ENCODE measurements at places on chromosomes 5 and 9.

GRCh38 chr9:91162784-91163443, 198.8 kb downstream of the AUH start:
- no peak for DNase-seq

DNA sequence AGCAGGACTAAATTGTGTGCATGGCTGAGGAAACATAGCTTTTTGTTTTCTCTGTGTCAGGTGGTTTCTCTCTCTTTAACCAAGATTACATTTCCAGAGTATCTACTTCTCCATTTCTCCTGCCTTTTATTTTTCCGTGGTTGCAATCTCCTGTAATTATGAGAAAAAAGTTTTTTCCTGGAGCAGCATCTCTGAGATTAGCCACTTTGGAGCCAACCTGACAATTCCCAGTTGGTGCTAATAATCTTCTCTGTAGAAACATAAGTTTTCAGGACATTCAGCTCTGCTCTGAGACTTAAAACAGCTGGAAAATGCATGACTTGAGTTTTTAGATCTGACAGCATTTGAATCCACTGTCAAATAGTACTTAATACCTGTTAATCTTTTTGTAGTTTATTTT, 67.1 kb upstream of the GAS1 start:
- no peak for DNase-seq

DNA sequence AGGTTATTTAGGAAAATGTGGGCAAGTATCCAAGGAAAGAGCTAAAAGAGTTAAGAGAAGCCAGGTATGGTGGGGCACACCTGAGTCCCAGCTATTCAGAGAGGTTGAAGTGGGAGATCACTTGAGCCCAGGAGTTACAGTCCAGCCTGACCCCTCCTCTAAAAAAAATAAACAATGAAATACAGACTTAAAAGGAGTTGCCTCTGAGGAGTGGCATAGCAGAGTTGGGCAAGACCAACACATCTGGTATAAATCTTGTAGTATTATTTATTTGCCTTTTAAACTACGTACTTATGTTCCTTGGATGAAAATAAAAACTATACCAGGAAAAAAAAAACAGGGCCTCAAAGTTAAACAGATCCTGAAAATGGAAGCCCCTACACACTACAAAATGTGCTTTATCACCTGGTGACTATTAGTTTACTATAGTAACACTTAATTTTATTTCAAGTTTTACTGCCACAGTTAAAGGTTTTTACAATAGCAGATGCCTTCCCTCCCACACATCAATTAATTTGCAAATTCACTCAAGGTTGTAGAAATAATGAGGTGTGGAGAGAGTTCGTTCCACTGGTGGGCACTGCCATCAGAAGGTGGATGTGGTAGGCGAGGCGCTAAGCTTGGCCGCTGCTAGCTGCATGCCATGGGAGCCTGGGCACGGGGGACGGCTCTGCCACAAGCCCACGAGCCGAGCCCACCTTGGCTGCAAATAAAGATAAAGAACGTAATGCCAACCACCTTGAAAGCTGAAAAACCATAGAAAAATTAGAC, 48.0 kb downstream of the MED27 start:
- no peak for DNase-seq

DNA sequence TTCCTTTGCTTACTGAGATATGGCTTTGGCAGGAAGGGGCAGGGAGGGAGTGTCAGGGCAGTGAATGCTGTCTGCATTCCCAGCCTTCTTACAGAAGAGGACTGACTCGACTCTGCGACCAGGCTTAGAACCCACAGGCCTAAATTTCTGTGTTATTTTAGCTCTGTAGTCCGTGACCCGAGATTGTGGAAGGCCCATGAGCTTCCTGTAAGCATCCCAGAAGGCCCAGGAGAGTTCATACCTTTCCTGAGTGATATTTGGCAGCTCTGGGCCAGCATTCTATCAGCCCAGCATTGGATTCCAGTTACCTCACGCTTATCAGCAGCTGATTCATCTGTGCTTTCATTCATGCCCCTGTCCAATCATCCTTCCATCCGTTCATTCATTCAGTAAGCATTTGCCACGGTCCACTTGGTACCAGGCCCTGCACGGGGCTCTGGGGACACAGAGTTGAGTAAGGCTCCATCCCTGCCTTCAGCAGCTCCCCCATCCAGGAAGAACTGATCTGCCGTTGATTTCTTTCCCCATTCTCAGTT, 28.2 kb upstream of the RPL26L1 start:
- DNase-seq: no peak

- DNase-seq: no peak
Measured at GRCh38 chr5:10474521-10475075, 32.9 kb downstream of the ROPN1L start.

- DNase-seq: no peak
Measured at GRCh38 chr5:104643320-104643719, 1080.7 kb upstream of the NUDT12 start.

- DNase-seq: no peak
Measured at GRCh38 chr9:76161541-76161940, 232.7 kb downstream of the RFK start.

DNA sequence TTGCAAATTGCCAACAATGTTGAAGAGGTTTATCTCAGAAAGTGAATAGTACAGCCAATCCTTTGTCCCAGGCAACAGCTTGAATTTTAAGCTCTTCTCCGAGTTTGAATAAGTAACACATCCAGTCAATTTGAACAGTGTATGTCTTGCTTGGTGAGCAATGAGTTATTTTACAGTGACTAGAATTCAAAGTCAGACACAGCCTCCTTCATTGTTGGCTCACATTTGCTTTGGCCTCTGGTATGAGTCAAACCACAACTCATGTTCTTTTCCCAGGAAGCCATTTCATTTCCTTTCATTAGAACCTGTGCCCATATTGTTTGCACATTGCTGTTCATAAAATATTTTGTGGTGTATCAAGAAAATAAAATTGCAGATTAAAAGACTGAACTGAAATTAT, 622.0 kb upstream of the DAB2 start:
- DNase-seq: no peak

DNA sequence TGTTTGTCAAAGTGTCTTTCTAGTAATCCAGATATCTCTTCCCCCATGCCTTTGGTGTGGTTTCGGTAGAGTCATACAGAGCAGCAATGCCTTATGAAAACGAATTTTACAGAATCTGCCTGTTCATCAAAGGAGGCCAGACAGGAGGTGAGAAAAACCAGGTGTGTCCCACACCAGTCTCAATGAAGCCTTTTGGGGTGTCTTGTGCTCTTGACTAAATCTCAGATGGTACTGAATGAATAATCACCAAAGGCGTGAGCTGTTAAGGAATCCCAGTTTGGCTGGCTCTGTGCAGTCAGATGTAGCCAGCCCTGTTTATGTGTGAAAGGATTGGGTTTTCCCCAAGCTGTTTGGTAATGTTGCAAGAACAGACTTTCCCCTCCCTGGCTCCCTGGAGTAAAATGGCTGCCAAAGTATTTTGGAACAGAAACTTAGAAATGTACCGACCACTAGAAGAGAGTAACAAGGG, 70.8 kb upstream of the CDKN2B start:
- no peak for DNase-seq

GRCh38 chr5:56172241-56172640, 60.9 kb downstream of the ANKRD55 start:
- DNase-seq: no peak

DNA sequence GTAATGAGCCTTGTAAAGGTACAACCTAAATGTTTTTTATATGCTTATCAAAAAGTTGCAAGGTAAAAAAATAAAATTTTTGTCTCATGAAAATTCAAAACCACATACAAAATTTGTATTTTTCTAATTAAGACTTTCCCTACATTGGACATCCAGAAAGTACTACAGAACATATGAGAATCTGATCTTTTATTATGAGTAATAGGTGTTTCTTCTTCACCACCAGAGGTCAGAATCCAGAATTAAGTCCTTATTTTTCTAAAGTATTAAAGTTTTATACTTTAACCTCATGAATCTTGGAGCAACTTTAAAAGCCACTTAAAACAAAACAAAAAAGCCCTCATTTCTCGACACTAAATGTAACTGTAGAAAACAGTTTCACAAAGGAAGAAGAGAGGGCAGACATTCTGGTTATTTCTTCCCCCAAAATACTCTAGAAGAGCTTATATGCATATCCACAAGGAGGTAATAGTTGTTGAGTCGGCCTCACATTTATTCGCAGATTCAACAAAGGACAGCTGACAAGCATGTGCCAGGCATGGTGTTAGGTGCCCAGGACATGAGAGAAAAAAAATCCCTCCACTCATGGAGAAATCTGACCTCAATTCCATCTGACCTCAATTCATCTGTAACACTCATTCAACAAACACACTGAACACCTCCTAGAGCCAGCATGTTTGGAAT, 69.3 kb downstream of the MLLT3 start:
- no peak for DNase-seq

DNA sequence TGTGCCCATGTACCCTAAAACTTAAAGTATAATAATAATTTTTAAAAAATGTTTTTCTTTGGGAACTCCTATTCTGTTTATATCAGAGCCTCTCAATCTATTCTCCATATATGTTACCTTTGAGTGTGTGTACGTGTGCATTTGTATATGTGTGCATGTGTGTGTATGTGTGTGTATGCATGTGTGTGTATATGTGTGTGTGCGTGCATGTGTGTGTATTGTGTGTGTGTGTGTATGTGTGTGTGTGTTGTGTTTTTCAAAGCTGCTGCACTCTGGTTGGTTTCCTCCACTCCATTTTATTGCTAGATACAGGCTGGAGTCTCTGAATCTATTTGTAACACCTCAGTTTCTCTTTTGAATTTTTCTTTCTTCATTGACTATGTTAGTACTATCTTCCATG, 20.0 kb downstream of the SURF6 start:
- no peak for DNase-seq

- no peak for DNase-seq
Measured at GRCh38 chr9:124399323-124399967, 15.8 kb downstream of the PSMB7 start.

DNA sequence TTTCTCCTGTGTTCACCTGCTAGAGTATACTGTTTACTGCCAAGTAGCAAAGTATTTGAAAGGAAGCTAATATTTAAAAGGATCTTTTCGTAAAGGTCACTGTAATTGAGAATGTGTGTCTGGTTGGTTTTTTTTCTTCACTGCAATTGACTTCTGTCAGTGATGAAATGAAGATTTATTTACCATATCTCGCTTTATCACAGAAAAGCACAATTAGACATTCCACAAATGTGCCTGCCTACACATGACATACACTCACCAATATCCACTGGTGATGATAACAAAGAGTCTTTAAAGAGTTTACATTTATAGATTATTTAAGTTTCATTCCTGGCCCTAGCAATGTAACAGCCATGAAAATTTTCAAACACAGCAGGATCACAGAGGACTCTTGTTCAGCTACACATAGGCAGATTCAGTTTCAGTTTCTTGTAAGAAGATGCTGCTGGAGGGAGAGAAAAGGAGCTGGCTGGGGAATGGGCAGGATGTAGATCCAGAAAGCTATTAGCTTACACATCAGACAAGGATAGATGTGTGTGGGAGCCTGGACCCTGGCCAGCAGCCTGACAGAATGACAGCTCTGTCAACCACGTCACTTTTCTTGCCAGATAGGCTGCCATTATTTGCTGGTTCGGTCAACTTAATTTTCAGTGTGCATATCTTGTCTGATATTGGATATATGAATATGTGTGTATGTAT, 104.0 kb downstream of the GDNF start:
- DNase-seq: no peak

- no peak for DNase-seq
Measured at GRCh38 chr9:93635186-93636107, 59.1 kb downstream of the PHF2 start.

GRCh38 chr9:106324591-106325280, 538.2 kb upstream of the ZNF462 start:
- no peak for DNase-seq

DNA sequence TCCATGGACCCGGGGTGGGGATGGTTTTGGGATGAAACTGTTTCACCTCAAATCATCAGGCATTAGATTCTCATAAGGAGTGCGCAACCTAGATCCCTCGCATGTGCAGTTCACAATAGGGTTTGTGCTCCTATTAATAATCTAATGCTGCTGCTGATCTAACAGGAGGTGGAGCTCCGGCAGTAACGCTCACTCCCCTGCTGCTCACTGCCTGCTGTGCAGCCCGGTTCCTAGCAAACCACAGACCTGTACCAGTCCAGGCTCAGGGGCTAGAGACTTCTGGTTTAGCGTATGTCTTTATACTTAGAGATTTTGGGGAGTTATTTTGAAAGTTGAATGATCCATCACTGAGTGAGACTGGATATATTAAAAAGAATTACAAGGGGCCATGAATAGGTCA, 50.2 kb downstream of the RICTOR start:
- DNase-seq: no peak

- DNase-seq: no peak
Measured at GRCh38 chr9:117030254-117030768, 343.2 kb downstream of the TRIM32 start.

GRCh38 chr9:72661401-72662135, 140.2 kb downstream of the TMC1 start:
- no peak for DNase-seq

GRCh38 chr5:36521838-36522745, 84.3 kb upstream of the SLC1A3 start:
- no peak for DNase-seq

- no peak for DNase-seq
Measured at GRCh38 chr5:40033411-40033810, 608.6 kb upstream of the DAB2 start.

DNA sequence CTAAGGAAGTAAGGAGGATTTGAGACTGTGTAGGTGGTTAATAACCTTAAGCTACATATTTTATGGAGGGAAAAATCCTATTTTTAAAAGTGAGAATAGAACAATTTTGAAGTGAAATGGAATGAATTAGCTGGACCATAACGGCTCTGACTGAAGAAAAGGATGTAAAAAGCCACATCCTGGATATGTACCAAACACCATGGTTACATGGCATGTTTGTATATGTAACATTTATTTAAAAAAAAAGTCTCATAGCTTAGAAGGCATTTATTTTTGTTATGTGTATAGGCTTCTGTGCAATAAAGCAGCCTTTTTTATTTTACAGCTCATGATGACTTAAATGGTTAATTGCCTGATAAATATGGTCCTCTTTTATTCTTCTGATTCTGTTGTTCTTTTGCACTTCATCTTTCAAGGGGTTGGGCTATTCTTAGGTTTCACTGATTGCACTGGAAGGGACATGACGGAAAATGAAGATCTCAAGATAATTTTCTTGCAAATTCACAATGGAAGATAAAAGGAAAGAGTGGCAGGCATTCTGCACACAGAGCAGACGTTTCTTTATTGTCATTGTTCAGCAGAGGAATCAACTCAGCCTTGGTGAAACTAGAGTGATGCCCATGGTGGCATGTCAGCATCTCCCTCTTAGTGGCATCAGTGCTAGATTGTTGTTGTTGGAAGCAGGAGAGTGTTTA, 63.1 kb downstream of the DOCK8 start:
- no peak for DNase-seq

- no peak for DNase-seq
Measured at GRCh38 chr5:13956471-13956870, 12.0 kb upstream of the DNAH5 start.

GRCh38 chr5:113361701-113362100, 73.1 kb downstream of the TSSK1B start:
- DNase-seq: no peak

DNA sequence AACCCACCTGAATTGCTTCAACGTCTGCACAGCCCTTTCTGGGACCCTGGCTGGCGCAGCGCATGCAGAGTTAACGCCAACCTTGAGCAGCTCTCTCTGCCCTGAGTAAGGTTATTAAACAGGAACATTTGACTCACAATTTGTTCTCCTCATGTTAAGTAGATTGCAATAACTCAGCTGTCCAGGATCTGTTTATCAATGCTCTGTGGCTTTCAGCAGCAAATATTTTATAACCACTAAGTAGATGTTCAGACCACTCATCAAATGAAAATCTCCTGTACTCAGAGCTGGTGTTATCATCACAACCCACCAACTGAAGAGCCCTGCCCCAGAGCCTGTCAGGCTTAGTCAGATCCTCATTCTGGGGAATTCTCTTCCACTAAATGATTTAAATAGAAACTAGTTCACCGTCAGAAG, 403.0 kb downstream of the ZNF608 start:
- no peak for DNase-seq

Measured in cortex of kidney (tissue), 1 donor.